ENCODE measurements at places on chromosomes 5 and 9. TPM values are rescaled to one million over a fixed set of nuclear protein-coding genes. Genes with fewer than 3 reads are reported as not detected.
A peak's percentile ranks its signal among the peaks of the same experiment; 100 is the strongest.

DNA sequence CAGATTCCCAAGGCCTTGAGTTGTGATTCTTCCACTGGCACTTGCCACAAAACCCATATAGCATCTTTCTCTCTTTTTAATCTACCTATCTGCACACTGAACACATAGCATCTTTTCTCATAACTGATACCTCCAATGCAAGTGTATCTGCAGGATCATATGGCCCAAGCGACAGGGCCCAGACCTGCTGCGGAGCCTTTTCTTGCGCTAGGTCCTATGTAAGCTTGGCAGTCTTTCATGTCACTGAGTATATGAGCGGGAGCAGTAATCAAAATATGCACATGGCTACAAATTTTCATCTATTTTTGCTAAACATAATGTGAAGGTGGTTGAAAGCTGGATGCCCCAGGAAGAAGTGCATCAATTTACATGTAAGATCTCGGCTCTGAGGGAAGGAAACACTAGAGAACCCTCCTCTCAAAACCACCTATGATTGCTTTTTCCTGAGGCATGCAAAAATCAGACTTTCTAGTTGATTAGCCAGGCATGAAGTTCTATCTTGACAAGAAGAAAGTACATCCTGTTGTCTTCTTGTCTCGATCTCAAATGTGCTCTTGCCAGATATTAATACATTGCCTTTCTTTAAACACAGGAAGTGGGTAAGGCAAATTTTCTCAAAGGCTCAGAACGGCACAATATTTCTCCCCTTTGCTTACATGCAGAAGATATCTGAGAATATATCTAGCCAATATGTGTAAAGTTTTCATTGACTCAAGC lies 26.9 kb upstream of the CEMIP2 start:
- DNase-seq = no peak

DNA sequence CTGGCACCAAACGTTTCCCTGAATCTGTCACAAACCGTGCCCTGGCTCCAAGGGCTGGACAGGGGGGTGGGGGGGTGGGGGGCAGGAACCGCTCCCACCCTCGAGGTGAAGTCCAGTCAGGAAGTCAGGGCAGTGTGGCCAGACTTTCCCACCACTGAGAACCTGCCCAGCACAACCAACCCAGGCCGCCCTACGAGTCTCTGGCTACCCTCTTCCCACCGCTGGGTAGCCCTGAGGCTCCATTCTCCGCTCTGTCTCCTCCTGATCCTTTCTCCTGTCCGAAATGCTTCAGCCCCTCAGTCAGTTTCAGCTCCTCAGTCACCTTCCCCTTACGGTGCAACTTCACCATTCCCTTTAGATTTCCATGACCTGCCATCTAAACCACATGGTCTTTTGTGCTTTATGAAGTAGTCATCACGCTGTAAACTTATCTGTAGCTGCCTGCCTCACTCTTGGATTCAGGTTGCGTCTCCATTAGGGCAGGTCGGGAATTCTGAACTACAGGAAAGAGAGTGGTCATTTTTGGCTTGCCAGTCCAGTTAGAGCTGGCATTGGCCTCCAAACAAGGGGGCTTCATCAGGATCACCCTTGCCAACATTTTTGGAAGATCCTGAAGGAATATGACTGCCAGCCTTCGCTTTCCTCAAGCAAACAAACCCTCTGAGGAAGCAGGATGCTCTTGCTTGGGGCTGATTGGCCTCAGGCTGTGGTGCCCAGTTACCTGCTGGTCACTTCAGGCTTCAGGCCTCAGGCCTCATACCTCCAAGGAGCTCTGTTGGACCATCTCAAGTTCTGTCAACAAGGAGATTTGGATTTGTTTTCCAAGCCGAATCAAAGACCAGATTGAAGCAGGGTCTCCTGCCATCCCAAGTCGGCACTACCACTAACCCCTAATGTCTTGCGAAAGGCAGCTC lies 794 bp upstream of the DCAF12 start:
- DNase-seq = no peak

TMEM252 gene
- polyA plus RNA-seq = 10.1 TPM

GRCh38 chr5:61618577-61618976 lies 286.5 kb downstream of the ZSWIM6 start:
- DNase-seq = no peak

PFN3 gene
- 3.1 TPM for polyA plus RNA-seq

- no peak for DNase-seq
Measured at GRCh38 chr5:170440771-170441392, 51.7 kb upstream of the KCNMB1 start.

DNA sequence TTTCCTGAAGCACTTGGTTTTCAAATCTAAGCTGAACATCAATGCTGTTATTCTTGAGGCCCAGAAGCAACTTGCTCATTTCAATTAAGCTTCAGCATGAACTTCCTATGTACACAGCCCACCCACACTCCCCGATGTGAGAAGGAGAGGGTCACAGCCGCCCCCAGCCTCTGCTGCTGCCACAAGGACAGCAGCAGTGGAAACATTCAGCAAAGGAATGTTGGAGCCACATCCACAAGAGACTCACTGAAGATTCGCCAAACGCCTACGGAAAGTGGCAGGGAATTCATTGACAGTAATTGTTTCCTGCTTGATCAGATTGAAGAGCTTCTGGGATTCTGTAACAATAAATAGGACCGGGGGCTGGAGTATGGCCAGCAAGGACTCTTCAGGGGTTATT lies 2.9 kb downstream of the TGFBI start:
- DNase-seq = no peak

FOXD4L3 gene
- polyA plus RNA-seq = 0.11 TPM

GRCh38 chr5:7321724-7322123 lies 74.2 kb upstream of the ADCY2 start:
- DNase-seq = no peak

SLC25A2 gene
- polyA plus RNA-seq = not detected

DNA sequence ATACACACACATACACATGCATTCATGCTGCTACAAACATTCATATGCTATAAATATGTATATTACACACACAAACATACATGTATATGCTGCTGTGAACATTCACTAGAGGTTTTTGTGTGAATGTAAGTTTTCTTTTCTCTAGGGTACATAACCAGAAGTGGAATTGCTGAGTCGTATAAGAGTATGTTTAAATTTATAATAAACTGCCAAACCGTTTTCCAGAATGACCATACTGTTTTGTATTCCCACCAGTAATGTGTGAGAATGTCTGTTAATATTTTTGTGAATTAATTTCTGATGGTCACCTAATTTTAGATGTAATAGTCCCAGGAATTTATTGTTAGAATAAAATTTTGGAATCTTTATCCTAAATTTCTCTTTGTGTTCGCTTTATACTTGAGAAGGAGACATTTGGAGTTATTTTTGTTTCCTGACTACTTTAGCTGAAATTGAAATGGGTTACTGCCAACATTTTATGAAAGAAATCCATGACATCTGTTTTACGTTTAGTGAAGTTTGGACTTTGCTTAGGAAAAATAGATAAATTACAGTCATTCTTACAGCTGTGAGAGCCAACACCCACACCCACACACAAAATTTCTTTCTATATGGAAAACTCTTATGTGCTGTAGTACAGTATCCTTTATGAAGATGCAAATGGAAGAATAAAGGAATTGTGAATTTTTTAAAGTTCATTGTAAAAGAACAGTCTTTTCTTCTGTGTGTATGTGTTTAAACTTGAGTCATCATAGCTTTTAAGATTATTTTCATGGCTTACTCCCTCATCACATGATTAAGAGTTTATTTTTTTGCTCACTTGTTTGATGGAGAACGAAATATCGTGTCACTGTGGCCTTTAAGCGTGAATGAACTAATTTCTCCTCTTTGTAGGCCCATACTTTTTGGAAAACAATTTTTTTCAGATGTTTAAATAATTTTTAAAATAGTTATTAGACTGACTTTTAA lies 24.3 kb downstream of the CENPP start:
- DNase-seq = peak; percentile 44

DNA sequence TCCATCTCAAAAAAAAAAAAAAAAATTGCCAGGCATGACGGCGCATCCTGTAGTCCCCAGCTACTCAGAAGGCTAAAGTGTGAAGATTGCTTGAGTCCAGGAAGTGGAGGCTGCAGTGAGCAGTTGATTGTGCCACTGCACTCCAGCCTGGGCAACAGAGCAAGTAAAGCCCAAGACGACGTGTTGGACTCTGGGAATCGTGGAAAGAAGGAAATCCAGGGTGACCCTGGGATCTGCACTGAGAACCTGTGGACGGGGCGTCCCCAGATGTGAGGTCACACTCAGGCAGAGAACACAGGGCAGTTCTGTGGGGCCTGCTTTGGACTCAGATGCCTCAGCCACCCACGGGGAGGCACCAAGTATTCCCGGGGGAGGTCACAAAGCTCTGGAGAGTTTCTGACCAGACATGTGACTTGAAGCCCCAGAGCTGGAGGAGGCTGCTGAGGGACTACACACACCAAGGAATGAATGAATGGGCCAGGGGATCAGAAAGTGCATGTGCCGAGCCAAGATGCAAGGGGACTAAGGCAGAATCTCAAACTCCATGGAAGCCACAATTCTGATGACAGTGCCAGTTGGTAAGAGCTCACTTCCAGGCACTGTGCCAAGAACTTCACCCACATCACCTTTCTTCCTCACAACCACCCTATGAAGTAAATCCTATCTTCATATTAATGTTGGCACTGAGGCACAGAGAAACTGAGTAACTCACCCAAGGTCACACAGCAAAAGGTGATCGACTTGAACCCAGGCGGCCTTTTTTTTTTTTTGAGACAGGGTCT lies 12.9 kb downstream of the DYNC2I2 start:
- no peak for DNase-seq

ABLIM3 gene
- polyA plus RNA-seq = 1.1 TPM

PCDHGB7 gene
- 16.1 TPM for polyA plus RNA-seq

GRCh38 chr5:177361418-177362291 lies 3.9 kb downstream of the RGS14 start:
- no peak for DNase-seq

ARL14EPL gene
- not detected for polyA plus RNA-seq

DNA sequence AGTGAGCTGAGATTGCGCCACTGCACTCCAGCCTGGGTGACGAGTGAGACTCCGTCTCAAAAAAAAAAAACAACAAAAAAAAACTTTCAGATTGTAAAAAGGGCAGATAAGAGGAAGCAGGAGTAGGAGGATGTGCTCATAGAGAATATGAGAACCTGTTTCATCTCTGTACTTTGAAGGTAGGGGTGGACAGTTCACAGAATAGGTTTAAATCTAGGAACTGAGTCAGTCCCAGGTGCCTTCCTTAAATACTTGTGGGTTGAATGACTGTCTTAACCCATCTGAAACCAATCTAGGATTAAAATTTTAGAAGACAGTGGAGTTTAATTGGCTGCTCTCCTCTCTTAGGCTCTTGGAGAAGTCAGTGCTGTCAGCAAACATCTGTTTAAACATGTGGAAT lies 12.4 kb downstream of the POLK start:
- DNase-seq = no peak

- no peak for DNase-seq
Measured at GRCh38 chr5:91118796-91119195, 264.3 kb downstream of the ARRDC3 start.

DNA sequence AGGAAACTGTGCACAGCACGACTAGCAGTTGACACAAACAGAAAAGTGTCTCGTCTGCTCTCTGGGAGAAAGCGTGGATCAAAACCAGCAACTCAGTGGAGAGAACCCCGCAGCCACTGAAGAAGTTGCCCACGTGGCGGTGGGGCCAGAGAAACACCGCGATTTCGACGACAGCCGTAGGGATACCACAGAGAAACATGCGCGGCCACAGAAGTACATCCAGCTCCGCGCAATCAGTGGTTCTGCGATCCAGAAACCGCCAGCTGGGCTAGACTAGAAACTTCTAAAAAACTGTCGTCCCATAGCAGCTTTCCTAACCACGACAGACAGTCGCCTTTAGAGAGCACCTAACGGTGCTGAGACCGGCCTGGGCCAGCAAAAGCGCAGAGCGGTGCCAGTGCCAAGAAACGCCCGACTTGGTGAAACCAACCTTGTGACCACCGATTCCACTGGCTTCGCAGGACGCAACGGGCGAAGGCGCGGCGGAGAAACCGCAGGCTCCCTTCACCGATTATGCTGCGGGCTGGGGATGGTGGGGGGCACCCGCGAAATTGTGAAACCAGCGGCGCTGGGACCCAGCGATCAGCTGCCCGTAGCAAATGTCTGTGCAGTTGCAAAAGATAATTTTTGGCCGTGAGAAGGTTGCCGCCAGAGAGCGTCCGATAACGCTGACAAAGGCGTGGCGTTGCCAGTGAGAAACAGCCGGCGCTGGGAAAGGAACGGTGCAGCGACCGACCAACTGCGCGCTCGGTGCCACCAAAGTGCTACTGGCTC lies 2.7 kb upstream of the ANXA2R start:
- DNase-seq = no peak

OTP gene
- polyA plus RNA-seq = not detected

DNA sequence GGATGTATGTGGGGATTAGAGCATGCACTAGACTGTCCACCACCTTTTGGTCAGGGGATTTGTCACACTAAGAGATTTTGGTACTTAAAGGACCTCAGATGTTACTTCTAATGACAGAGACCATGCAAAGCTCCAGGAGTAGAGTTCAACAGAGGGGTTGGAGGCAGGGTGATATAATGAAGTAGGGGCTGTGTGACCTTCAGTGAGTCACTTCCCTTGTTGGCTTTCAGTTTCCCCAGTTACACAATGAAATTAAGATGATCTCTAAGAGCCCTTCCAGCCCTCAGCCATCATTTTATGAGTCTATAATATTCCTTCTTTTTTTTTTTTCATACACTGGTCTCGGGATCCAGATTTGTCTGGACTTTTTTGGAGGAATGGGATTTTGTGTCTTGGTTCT lies 26.8 kb downstream of the GLRA1 start:
- DNase-seq = no peak

DNA sequence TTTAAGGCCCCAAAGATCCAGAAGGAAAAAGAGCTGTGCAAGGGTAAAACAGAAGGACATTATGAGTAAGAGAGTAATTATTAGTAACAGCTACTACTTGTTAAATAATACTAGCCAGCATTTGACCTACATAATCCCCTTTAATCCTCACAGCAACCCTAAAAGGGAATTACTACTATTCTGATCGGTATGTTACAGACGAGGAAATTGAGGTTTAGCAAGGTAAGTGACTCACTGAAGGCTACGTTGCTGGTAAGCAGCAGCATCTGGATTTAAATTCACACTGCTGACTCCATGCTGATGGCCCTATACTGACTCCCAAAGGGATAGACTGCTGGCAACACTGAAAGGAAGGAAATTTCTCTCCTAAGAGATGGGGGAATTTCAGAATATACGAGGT lies 3.7 kb upstream of the FSD1L start:
- no peak for DNase-seq

DNA sequence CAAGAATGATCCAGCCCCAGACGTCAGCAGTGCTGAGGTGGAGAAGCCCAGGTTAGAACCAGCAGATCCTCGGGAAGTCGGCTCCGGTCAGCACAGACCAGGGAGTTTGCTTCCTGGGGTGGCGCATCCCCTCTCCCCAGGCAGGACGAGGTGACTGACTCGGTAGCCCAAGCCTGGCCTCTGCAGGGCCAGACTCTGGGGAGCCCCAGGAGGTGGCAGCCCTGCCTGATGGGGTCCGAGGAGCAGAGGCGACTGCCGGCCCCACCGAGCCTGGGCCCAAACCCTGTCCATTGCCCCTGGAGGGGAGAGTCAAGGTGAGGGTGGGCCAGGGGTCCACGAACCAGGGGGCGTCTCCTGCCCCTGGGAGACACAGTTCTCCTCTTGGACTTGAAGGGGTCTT lies 52.9 kb upstream of the SARDH start:
- DNase-seq = no peak

FLT4 gene
- 33.7 TPM for polyA plus RNA-seq
